ENCODE measurements at places on chromosomes 11 and 22.

- peak; percentile 85 for DNase-seq
Measured at GRCh38 chr11:120303004-120303637, 22.0 kb upstream of the TLCD5 start.

GRCh38 chr22:37128555-37129281 is 19.2 kb upstream of the TMPRSS6 start:
- no peak for DNase-seq

DNA sequence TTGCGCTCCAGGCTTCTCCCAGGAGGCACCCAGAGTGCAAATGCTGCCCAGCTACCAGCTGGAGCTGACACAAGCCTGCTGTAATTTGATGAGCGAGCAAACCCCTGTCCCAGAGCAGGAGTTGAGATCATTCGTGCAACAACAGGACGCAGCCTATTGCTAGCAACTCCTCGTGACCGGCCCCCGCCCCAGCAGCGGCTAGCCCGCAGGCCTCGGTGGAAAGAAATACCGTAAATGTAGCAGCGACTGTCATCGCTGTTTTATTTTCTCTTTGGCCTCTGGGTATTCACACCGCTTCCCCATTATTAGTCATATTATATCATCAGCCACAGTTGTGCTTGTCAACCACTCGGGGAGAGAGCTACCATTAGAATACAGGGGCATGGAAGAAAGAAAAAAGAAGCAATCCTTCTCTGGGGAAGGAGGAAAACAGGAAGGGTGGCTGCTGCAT is 59.2 kb upstream of the ATXN10 start:
- no peak for DNase-seq

GRCh38 chr11:104064034-104064630 is 27.7 kb downstream of the DDI1 start:
- no peak for DNase-seq

DNA sequence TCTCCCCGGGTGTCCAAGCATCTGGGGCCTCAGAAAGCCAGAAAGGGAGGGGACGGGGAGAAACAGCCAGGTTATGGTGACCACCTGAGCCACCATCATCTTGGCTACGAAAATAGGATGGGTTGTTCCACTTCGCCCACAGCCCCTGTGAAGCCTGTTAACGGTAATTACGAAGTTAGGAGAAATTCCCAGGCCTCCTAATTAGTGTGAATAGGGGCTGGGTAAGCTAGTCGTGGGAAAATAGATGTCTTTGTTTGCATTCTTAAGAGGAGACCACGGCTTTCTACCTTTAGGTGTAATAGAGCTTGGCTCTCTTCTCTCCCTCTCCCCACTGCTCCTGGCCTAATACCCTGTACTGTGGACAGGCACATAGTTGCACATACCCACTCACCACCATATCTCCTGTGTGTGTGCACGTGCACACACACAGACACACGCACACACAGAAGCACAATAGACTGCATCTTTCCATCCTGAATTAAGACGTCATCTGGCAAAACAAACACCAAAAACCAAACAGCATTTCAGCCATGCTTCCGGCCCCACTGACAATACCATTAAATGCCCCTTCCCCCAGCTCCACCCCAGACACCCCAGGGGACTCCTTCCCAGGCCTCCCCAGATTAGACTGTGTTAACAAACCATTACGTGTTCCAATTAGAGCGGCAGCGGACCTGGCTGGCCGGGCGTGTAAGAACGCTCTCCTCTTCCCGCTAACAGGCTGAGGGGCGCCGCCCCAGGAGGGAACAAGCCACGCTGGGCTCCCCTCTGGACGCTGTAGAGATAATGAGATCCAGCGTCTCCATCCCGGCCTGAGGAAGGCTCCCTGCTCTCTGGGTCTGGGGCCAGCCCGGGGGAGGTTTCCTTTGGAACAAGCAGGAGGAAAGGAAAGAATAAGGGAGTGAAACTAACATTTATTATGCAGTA is 72.8 kb downstream of the TP53I11 start:
- DNase-seq = no peak

GRCh38 chr11:129929721-129930120 is 34.3 kb upstream of the NFRKB start:
- DNase-seq = no peak

DNA sequence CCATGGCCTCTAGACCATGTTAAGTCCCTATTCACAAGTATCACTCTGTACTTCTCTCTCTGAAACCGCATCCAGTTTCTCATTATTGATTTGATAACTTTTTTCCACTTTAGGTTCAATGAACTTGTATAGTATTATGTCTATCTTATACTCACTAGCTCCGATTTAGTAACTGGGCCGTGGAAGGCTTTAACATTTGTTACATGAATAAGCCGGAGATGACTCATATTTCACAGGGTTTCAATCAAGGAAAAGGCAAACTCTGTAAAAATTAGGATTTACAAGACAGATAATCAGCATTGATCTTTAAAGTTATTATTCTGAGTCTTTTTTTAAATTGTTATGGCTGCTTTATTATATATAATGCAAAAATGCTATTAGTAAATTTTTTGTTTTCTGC is 662.2 kb upstream of the CNTN5 start:
- no peak for DNase-seq

DNA sequence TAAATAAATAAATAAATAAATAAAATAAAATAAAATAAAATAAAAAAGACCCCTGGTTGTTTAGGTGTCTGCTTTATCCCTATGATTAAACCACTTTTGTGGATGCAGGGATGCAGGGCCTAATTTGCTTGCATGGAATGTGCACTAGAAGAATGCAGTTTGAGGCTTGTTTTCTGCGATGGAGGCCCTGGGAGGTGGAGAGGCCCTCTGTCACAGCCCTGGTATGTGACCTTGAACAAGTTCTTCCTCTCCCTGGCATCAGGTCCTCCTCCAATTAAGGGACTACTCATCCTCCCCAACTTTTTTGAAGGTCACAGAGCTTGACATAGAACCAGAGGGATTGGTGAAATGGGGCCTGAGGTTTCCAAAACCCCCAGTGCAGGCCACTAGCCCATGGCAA is 22.7 kb downstream of the KCNJ4 start:
- no peak for DNase-seq

DNA sequence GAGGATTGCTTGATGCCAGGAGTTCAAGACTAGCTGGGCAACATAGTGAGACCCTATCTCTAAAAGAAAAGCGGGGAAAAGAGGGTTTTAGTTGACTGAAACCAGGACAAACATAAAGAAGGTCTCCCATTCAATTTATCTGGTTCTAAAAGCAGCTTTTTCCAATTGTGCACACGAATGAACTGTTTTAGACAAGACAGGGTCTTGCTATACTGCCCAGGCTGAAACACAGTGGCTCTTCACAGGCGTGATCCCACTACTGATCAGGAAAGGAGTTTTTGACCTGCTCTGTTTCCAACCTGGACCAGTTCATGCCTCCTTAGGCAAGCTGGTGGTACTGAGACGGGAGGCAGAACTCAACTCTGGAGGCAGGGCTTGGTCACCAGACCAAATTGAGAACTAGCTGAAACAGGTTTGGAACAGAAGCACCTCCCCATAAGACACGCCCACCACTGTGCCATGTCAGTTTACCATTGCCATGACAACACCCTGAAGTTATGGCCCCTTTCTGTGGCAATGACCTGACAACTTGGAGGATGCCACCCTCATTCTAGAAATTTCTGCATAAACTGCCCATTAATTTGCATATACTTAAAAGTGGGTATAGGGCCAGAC is 2.8 kb upstream of the NUCB2 start:
- no peak for DNase-seq

Data from D341Med (cell line).